Suppressor macrophage treated with lipopolysaccharide for 1 hour (primary cell): ENCODE measurements at places on chromosomes 2 and 18.
A peak's percentile ranks its signal among the peaks of the same experiment; 100 is the strongest.

DNA sequence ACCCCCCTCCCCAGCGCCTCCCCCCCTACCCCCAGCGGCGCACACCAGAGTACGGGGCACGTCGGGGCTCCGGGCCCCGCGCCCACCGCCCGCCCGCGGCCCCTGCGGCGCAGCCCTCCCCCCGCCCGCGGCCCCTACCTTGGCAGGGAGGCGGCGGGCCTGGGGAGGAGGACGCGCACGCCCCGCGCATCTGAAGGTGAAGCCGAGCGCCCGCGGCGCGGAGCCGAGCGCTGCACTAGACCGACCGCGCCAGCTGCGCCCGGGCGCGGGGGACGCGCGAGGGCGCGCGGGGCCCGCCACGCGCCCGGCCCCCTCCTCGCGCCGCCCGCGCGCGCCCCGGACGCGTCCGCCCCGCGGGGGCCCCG is at the start of gene ZNF516:
ZNF516 (minus strand) TSS at position 237 of the 365 bp plus-strand sequence. CDS start 52,188 bp downstream, outside the sequence.
- peak; percentile 55 for DNase-seq

GRCh38 chr2:113940891-113941290 is 51.0 kb downstream of the ACTR3 start:
- peak; percentile 46 for DNase-seq

- no peak for DNase-seq
These were observed 39.4 kb upstream of the LANCL1 start for GRCh38 chr2:210515911-210516310.

GRCh38 chr2:135799738-135800137 is 37.2 kb downstream of the LCT start:
- no peak for DNase-seq

GRCh38 chr2:112314856-112315255 is 39.5 kb downstream of the ZC3H6 start:
- peak; percentile 5 for DNase-seq

GRCh38 chr2:166610913-166611305 is 116.9 kb upstream of the SCN7A start:
- DNase-seq: no peak

- DNase-seq: no peak
These were observed 621.6 kb upstream of the LRRTM1 start for GRCh38 chr2:80926168-80926567.

GRCh38 chr2:129611471-129611870 is 368.0 kb upstream of the RAB6C start:
- no peak for DNase-seq
